COR-L47 (cell line): ENCODE measurements at places on chromosomes 4 and X.
A peak's percentile ranks its signal among the peaks of the same experiment; 100 is the strongest.

DNA sequence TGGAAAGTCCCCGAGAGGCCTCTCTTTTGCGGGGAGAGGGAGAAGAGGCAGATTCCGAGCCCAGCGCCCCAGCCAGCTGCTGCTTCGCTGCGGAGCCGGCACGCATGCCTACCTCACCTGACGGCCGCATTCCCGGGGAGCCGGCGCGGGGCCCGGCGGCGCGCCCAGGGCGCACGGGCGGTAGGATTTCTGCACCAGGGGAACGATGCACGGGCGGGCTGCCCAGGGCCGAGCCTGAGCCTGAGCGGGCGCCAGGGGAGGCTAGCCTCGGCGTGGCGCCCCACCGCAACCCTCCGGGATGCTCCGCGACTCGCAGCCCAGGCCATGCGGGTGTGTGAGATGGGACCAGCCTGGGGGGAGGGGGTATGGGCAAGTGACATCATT is 81.3 kb upstream of the SCML1 start:
- DNase-seq: no peak

- no peak for DNase-seq
These were observed 113.0 kb downstream of the DHRSX start for GRCh38 chrX:2387614-2388239.

DNA sequence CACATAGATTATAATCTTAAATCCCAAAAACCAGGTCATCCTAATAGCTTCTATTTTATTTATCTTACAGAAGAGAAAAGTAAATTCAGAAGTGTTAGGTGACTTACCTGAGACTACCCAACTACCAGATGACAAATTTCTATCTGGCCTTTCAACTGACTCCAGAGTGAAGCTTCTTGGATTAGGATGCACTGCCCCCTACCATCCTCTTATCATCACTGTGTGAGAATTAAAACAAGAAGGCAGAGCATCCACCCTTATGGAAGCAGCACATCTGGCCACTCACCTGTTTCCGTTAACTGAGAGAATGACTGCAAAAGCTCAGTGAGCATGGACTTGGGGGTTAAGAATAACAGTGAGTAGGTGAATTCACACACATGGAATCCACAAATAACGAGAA is 502.6 kb upstream of the TECRL start:
- peak; percentile 1 for DNase-seq

DNA sequence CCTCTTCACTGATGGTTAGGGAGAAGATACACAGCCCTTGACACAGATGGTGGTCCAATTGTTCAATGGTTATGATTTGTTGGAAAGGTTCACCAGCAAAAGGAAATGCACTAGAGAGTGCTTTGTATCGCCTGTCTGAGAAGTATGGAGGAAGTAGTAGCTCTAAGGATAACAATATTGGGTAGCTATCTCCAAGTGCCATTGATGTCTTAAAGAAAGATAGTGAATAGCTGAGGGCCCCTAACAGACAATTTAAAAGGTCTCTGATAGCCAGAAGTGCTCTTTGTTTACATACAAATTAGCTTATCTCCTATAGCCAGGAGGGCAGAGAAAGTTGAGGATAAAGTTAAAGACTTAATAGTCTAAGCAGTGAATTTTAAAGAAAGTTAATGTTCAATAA is 33.9 kb upstream of the BLTP1 start:
- no peak for DNase-seq

DNA sequence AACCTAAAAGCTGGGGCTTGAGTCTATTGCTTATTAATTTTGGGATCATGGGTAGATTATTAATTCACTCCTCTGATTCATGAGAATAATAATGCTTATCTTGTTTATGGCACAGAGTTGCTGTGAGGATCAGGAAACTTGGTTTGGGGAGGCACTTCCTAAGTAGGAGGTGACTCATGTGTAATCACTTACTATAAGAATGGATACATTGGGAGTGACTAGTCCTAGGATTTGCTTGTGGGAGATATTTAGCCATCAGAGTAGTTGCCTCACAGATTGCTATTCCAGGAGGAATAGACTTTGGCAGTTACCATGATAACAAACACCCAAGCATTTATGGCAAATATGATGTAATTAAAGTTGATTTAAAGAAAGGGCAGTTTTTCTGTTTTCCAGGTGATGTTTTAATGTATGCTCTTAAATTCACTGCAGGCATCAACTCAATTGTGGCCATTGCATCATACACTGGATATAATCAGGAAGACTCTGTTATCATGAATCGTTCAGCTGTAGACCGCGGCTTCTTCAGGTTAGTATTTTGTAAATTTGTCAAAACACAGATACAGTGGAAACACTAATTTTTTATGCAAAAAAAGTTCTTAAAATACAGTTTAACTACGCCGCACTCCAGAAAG is 41.9 kb downstream of the POLR2B start:
- DNase-seq: no peak

DNA sequence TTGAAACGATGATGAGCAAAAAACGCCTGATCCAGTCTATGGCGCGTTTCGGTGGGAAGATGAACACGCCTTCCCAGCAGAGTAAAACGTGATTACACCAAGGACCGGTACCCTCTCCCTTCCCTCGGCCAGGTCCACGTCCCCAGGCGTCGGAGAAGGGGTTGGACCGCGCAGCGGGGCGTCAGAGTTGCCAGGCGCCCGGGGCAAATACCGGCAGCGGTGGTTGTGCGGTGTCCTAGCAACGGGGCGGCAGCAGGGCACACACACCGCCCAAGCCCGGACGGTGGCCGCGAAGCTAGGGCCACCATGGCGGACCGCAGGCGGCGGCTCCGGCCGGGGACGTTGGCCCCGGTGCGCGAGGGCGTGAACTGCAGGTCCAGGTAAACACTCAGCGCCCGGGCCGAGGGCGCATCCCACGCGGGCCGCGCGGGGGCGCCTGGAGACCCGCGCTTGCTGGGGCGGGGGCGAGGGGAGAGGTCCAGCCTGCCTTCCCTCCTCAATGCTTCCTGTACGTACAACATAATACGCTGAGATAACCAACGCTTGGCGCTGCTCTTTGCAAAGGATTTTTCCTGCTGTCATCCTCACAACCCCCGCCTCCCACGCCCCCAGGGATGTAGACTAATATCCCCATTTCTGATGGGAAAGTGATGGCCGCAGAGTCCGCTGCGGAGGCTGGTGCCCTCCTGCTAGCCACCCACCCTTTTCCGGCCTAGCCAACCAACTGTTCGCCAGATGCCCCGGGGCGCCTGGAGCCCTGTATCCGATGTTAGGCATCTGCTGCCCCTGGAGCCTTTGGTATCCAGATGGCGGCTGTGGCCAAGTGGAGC is at the start of gene FAM47E:
FAM47E (plus strand) TSS at position 281 of the 830 bp plus-strand sequence; CDS start at position 307, 26 bp downstream.
- DNase-seq: peak; percentile 88

- peak; percentile 1 for DNase-seq
These were observed 19.7 kb upstream of the PRPS2 start for GRCh38 chrX:12771445-12772069.

GRCh38 chrX:15790769-15791290 is 546 bp downstream of the ZRSR2 start:
- no peak for DNase-seq

DNA sequence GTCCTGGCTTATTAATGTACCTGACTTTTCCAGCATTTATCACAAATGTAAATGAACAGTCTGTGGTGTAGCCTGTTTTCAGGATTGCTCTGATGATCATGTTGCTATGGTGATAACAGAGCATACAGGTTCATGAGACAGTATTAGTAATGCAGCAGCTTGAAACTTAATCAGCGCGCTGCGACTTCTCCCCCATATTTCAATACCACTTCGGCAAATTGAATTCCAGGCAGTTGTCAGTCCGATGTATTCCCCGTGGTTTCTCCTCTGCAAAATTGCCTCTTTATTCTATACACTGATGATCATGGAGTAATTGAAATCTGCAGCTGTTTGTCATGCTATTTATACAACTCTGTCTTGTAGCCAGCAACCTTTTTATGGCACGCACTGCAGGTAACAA is 239.3 kb downstream of the C4orf33 start:
- no peak for DNase-seq

DNA sequence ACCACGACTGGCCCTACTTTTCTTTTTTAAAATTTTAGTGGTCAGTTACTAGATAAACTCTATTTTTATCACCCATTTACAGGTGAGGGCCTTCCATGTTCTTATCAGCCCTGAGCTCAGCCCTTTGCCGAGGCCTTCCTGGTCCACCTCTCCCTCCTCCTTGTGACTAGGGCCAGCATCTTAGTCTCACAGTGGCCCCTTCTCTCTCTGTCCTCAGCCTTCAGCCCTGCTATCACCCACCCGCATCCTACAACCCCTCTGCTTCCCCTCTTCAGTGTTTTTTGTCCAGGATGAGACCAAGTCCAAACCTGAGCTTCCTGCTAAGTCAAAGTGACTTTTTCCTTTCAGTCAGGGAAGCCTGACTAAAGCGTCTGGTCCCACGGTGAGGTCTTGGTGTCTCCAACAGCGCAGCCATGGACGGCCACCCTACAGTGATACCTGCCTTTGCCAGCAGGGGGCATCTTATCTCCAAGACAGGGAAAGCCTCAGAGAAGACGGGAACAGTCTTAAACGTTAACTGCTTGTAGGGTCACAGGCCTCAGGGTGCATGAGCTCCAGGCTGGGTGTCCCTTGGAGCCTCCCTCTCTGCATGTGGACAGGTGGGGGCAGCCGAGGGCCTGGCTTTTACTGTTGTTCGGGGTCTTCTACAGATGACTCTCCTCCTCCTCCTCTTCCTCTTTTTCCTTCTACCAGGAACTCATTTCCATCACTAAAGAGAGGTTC is 11.7 kb upstream of the GAGE10 start:
- peak; percentile 17 for DNase-seq

GRCh38 chrX:4547213-4547836 is 833.9 kb upstream of the PRKX start:
- DNase-seq: peak; percentile 2

GRCh38 chr4:185566972-185567371 is 31.7 kb upstream of the PDLIM3 start:
- no peak for DNase-seq

GRCh38 chrX:39117101-39117500 is 315.8 kb downstream of the MID1IP1 start:
- no peak for DNase-seq

GRCh38 chr4:7382634-7383014 is 52.1 kb downstream of the PSAPL1 start:
- DNase-seq: no peak

- DNase-seq: no peak
These were observed 65.0 kb upstream of the FMR1 start for GRCh38 chrX:147846676-147847075.

DNA sequence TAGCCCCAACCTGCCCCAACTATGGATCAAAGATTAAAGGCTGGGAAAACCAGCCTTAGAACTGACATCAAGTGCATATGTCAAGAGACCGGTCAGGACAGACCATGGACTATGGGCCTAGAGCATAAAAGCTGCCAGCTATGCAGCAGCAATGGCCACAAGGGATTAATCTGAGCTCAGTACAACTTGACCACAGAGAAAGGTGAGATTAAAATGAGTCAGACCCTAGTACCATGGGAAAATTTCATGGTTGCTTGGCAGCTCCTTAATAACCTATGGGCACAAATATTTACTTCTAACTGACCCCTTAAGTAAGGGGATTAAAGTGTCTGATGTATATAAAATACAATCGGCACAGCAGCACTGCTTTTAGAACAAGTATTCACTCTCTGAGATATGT is 54.4 kb downstream of the CBR4 start:
- DNase-seq: no peak

GRCh38 chr4:37568489-37568888 is 117.7 kb downstream of the RELL1 start:
- no peak for DNase-seq

- no peak for DNase-seq
These were observed 80.5 kb downstream of the CASP3 start for GRCh38 chr4:184568770-184569169.

- DNase-seq: no peak
These were observed 109.4 kb downstream of the PDHA2 start for GRCh38 chr4:95949136-95949765.

- no peak for DNase-seq
These were observed 326.7 kb downstream of the GUCY2F start for GRCh38 chrX:109155161-109155560.
